ENCODE measurements at places on chromosomes 2 and 18. TPM values are rescaled to one million over a fixed set of nuclear protein-coding genes. Genes with fewer than 3 reads are reported as not detected.

GRCh38 chr18:8507361-8507760 lies 101.9 kb upstream of the RAB12 start:
- no peak for ATAC-seq

- ATAC-seq, result no peak
These were observed 102.7 kb downstream of the NR4A2 start for GRCh38 chr2:156229724-156230362.

DNA sequence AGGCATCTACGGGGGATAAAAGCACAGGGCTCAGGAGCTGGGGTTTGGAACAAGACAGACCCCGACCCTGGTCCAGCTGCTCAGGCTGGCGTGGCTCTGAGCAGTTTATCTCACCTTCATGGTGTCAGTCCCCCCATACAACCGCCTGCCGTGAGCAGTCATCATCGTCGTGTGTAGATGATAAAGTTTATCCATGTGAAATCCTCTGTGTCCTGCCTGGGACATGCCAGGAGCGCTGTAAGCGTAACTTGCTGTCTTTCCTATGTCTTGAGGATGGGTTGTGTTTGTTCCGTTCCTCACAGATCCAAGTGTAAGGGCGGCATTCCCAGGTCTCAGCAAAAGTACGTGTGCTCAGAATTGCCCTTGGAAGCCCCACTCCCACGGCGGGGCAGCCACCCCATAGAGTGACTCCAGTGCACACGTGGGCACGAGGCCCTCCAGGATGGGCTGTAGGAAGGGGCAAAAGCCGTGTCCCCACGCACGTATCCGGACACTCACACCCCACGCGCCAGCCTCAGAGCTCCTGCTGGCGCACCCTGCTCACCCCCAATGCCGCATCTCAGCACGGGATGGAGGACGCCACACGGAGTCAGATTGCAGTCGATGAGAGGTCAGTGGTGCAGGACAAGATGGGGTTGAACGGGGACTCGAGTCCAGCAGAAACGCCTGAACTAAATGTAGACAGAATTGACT lies 50.9 kb downstream of the ADI1 start:
- no peak for ATAC-seq

DNA sequence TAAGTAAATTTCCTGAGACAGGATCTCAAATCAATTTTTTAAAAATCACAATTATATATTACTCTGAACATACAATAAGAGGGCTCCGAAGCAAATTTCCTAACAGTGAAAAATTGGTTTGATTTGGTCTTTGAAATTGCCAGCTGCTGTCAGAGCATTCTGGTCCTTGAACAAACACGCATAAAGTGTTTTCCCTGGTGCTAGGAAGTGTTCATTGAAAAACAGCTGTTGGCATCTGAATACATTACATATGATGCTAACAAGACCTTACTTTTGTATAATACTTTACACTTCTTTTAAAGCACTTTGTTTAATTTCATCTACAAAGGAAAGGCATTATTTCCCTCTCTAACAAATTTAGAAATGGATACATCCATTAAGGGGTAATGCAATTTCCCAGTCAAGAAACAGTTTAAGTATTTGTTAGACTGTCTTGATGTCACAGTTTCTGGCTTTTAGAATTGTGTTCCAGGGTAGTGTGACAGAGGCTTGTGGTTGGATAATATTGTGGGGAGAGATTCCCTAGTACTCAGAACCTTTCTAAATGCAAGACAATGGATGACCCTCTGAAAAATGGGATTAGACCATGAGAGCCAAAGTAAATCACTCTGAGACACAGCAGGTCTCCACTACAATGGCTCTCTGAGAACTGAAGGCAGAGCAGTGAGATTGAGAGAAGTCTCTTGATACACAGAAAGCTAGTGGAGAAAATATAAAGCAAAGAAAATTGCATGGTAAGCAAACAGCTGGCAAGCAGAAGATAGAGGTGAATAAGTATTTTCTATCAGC lies 299.0 kb downstream of the TRIB2 start:
- peak; percentile 80 for ATAC-seq

GRCh38 chr2:148578493-148578884 lies 66.1 kb upstream of the EPC2 start:
- ATAC-seq, result no peak

DNA sequence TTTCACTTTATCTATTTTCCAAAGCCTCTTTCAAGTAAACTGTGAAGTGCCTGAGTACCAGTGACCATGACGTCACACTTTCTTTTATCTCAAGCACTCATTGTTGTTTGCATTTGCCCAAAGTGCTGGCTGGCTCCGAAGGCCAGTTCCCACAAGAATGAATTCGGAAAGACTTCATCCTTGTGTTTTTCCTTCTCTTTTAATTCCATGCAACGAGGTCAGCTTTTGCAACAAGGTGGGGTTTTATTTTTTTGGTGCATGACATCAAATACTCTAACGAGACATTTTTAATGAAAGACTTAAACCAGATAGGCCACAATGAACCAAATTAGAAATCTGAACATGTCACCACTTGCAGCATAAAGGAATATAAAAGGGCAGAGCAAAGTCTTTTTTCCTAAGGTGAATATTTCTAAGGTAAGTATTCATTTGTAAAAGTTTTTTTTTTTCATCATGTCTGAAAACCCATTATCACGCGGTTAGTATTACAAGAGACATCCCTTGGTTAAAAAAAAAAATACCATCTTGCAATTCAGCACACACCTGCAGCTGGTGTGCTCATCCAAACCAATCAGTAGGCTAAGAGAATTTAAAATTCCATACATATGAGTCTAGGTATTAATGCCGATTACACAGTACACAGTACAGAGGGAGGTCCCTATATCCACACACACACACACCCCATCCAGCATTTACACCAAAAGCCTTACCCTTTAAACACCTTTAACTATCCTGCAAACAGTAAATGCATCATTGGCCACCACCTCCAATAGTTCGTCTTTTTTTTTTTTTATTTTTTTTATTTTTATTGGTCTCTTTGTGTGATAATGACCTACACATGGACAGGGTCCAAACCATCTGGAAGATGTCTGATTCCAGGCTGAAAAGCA lies 2.3 kb downstream of the ARL4C start:
- no peak for ATAC-seq

DNA sequence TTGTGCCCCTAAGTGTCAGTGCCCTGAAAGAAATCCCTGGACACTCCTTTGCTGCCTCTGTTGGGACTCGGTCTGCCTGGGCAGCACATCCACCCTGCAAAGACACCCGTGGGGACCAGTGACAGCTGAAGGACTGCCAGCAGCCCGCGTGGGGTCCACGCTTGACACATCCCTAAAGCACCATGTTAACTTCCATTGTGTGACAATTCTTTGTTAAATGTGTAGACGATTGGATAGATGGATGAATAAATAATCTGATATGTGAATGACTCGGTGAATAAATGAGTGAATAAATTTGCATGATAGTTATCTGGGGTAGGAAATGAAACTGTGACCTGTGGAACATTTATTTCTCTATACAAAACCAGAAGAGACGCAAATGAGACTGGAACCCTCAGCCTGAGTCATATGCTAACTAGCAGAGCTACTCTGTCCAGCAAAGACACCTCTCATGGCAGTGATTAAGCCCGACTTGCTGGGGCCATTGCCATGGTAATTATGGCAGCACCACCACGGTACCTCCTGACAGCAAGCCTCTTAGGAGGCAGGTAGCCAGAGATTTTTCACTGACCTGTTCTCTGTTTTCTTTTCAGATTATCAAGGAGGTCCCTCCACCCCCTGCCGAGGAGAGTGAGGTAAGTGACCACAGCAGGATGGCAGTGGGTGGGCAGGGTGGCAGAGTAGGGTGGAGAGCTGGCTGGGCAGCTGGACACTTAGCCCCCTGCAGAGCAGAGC lies 156.8 kb downstream of the ANTXR1 start:
- peak; percentile 80 for ATAC-seq

The ANKRD29 gene
- 2.0 TPM for total RNA-seq

The ADAM23 gene
- 25.1 TPM for total RNA-seq

The FOXI3 gene
- total RNA-seq, result not detected

The LRP2 gene
- total RNA-seq, result 48.2 TPM

DNA sequence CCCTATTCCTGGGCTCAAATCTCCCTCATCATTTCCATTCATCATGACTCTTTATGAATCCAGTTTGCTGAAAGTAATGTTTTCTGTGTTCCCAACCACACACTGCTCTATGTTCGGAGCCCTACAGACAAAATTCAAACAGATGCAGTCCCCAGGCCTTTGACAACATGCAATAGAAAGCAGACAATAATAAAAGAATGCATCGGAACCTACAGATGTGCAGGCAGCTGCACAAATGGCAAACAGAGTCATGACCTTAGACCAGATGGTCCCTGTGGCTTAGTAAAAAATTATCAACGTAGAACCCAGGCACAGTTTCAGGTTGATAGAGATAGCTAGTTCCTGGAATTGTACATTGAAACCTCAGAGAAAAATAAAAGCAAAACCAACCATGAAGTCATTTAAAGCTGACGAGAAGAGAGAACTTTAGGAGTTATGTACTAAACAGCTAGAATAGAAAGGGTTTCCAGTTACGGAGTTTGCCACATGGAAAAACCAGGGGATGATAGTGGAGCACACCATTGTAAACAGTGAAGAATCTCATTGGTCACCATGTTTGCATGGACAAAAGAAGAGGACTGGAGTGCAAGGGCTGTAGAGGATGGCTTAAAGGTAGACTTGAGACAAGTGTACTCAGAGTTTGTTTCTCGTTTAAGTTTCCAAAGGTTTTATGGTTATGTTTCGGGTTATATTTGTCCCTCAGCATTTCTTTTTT lies 23.2 kb upstream of the ACVR1 start:
- no peak for ATAC-seq

The HK2 gene
- 11.3 TPM for total RNA-seq

The GREB1 gene
- total RNA-seq, result 15.9 TPM

- no peak for ATAC-seq
These were observed 4.3 kb downstream of the REL start for GRCh38 chr2:60885683-60886082.

The PLCD4 gene
- 5.7 TPM for total RNA-seq

The SLC16A14 gene
- total RNA-seq, result 57.3 TPM

The FZD7 gene
- total RNA-seq, result 3.0 TPM

The KYNU gene
- total RNA-seq, result 0.54 TPM

- no peak for ATAC-seq
These were observed 113.3 kb downstream of the POLE4 start for GRCh38 chr2:75071766-75072165.

DNA sequence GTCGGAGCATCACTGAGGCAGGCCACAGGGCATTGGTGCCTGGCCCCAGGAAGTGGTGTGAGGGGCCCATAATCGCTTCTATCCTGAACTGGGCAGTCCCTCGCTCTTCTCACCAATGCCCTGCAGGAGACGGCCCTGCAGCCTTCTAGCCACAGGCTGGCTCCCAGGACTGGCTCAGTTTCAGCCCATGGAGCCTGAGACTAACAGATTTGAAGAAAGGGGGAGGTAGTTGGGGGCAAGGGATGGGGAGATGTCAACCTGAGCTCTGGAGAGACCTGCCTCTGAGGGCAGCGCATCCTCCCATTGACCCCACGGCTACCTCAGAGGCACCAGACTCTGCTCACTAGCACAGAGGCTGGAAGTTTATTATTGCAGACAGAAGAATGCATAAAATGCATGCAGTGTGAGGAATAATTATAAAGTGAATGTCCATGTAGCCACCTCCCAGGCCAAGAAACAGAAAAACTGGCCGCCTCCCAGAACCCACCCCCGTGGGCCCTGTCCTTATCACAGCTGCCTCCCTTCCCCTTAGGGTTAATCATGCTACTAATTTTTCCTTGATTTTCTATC lies 1.4 kb downstream of the TOGARAM2 start:
- peak; percentile 91 for ATAC-seq

- no peak for ATAC-seq
These were observed 9.0 kb upstream of the SLC20A1 start for GRCh38 chr2:112636605-112637288.

GRCh38 chr18:21761471-21762115 lies 21.0 kb downstream of the MIB1 start:
- ATAC-seq, result no peak

GRCh38 chr18:9750606-9751304 lies 42.7 kb downstream of the RAB31 start:
- ATAC-seq, result no peak

GRCh38 chr18:28177828-28178635 lies 1.1 kb upstream of the CDH2 start:
- peak; percentile 75 for ATAC-seq

GRCh38 chr2:235561450-235561849 lies 67.6 kb downstream of the AGAP1 start:
- ATAC-seq, result no peak

GRCh38 chr2:56263876-56264275 lies 80.1 kb downstream of the CCDC85A start:
- ATAC-seq, result peak; percentile 75

DNA sequence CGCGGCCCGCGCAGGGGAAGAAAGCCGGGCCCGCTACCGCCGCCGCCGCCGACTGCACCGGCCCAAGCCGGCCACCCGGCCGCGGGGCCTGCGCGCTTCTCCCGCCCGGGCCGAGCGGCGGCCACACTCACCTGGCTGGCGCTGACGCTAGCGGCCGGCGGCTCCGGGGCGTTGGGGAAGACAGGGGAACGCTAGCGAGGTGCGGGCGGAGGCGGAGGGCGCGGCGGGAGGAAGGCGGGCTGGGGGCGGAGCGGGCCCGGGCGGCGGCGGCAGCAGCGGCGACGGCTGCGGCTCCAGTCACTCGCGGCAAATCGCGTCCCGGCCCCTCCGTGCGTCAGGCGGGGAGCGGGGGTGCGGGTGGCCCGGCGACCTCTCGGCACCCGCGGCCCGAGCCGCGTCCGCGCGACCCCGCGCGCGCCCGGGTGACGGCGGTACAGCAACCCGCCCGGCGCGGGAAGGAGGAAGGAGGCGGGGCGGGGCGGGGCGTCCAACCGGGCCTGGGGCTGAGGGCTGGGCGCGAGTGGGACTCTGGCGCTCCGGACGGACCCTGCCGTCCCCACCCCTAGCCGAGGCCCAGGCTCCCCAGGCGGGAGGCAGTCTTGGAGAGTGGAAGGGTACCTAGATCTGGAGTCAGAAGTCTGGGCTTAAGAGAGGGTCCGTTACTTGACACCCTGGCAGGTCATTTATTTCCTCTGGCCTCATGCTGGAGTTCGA lies at the start of gene SESTD1:
Gene SESTD1 (minus strand): TSS at position 465 of the 714 bp plus-strand sequence. CDS start 72,991 bp downstream, outside the sequence.
- ATAC-seq, result peak; percentile 64

DNA sequence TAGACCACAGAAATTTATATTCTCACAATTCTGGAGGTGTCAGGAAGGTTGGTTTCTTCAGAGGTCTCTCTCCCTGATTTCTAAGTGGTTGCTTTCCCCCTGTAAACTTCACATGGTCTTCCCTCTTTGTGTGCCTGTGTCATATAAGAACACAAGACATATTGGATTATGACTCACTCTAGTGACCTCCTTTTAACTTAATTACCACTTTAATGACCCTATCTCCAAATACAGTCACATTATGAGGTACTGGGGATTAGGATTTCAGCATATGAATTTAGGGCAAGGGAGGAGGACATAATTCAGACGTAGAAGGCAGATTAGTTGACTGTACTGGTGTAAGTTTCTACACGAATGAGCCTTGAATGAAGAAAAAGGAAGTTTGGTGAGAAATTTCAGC lies 38.2 kb upstream of the EPHA4 start:
- peak; percentile 28 for ATAC-seq

The TUBA3E gene
- 0.19 TPM for total RNA-seq

- peak; percentile 51 for ATAC-seq
These were observed 326.1 kb upstream of the HS6ST1 start for GRCh38 chr2:128644718-128645256.

The CDH20 gene
- not detected for total RNA-seq

GRCh38 chr2:166092889-166093288 lies 34.9 kb downstream of the SCN1A start:
- no peak for ATAC-seq

The GAD1 gene
- total RNA-seq, result 12.9 TPM

GRCh38 chr2:234249873-234250272 lies 199.4 kb downstream of the SPP2 start:
- ATAC-seq, result no peak

- no peak for ATAC-seq
These were observed 37.7 kb upstream of the FSIP2 start for GRCh38 chr2:185700883-185701282.

- peak; percentile 52 for ATAC-seq
These were observed 405.0 kb downstream of the XIRP2 start for GRCh38 chr2:167293172-167293781.

The UGT1A6 gene
- 1.2 TPM for total RNA-seq

Data from motor neuron (in vitro differentiated cells).